ENCODE measurements at places on chromosomes 3 and 15.

DNA sequence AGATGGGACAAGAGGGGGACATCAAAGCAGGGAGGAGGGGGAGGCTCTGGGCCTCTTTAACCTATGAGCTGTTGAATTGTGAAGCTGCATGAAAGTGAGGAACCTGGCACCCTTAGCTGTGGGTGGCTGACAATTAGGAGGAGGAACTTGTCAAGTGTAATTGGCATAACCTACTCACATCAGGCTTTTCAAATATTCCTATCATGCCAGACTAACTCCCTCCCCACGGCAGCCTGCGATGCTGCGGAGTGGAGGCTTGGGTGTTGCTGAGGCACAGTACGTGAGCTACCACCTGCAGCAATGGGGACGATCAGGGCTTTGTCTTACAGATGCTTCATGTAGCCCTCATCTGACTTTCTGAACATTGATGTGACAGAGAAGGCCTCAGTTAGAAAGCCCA is 180.7 kb upstream of the SNTN start:
- no peak for DNase-seq

- DNase-seq, result no peak
Measured at GRCh38 chr3:124209426-124209825, 217.5 kb upstream of the ROPN1 start.

- DNase-seq, result no peak
Measured at GRCh38 chr15:67196672-67197363, 57.6 kb downstream of the AAGAB start.

DNA sequence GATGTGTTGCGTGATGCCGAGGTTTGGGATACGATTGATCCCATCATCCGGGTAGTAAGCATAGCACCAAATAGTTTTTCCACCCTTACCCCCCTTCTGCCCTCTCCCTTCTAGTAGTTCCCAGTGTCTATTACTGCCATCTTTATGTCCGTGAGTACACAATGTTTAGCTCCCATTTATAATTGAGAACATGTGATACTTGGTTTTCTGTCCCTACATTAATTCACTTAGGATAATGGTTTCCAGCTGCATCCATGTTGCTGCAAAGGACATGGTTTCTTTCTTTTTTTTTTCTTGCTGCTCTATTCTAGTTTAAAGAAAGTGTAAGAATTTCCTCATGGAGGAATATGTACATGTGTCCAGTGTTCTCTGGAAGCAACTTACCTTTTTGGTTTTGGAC is 51.8 kb downstream of the NSUN3 start:
- no peak for DNase-seq

GRCh38 chr3:56845505-56845904 is 43.8 kb upstream of the ARHGEF3 start:
- no peak for DNase-seq

DNA sequence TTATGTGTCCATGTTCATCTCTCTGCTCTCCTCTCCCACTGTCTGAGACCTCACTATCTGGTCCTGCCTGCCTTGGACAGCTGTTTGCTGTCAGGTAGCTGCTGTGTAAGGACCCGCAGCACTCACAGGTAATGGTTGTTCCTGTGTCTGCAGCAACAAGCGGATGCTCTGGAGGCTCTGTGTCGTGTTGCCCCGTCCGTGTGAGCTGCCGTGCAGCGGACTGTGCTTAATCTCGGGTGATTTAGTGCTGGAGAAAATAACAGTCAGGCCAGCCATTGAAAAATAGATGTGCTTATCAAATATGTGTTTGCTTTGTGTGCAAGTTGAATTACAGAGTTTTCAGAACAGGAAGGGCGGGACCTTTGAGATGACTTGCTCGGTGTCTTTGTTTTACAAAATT is 121.4 kb downstream of the GABRG3 start:
- DNase-seq, result no peak

- no peak for DNase-seq
Measured at GRCh38 chr3:139105154-139105702, 60.5 kb upstream of the PRR23C start.

- DNase-seq, result no peak
Measured at GRCh38 chr3:109122690-109123089, 4.8 kb upstream of the MORC1 start.

GRCh38 chr3:162605651-162606204 is 1109.1 kb downstream of the OTOL1 start:
- DNase-seq, result no peak

- DNase-seq, result no peak
Measured at GRCh38 chr3:49471856-49472495, 1.9 kb downstream of the DAG1 start.

DNA sequence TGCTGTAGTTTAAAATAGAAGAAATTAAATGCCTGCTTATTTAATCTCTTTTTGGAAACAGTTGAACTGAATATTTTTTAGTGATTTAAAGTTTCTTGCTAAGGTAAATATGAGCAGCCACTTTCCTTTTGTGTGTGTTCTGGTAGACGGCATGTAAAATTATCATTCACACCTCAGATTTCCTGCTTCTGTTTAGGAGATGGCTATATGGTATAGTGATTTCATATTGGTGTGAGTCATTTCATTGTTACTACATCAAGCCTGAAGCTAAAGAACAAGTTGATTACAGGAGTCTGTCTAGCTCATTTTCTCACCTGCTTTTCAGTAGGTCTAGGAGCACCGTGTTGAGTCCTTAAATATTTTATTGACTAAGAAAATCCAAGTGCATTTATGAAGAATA is 2.2 kb downstream of the LRCH3 start:
- DNase-seq, result no peak

Data from activated CD8-positive, alpha-beta memory T cell treated with anti-CD3 and anti-CD28 coated beads for 48 hours (primary cell).